ENCODE measurements at places on chromosomes 12 and 14. TPM values are rescaled to one million over a fixed set of nuclear protein-coding genes. Genes with fewer than 3 reads are reported as not detected.
A peak's percentile ranks its signal among the peaks of the same experiment; 100 is the strongest.

- no peak for DNase-seq
Observed at GRCh38 chr12:49762468-49762847, 21.1 kb downstream of the TMBIM6 start.

DNA sequence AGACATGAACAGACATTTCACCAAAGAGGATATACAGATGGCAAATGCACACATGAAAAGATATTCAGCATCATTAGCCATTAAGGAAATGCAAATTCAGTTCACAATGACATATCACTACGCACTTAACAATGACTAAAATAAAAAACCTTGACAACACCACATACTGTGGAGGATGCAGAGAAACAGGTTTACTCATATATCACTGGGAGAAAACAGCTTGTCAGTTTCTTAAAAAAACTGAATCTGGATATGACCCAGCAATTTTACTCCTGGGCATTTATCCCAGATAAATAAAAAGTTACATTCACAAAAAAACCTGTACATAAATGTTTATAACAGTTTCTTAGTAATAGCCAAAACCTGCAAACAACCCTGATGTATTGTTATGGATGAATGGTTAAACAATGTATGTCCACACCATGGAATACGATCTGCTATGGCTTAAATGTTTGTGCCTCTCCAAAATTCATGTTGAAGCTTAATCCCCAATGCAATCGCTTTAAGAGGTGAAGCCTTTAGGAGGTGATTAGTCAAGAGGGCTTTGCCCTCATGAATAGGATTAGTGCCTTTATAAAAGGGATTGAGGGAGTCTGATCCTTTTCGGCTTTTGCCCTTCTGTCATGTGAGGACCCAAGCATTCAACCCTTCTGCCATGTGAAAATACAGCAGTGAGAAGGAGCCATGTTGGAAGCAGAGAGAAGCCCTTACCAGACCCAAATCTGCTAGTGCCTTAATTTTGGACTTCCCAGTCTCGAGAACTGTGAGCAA, 36.0 kb upstream of the PPP4R3A start:
- no peak for DNase-seq

The CARMIL3 gene
- total RNA-seq: under 0.01 TPM

DNA sequence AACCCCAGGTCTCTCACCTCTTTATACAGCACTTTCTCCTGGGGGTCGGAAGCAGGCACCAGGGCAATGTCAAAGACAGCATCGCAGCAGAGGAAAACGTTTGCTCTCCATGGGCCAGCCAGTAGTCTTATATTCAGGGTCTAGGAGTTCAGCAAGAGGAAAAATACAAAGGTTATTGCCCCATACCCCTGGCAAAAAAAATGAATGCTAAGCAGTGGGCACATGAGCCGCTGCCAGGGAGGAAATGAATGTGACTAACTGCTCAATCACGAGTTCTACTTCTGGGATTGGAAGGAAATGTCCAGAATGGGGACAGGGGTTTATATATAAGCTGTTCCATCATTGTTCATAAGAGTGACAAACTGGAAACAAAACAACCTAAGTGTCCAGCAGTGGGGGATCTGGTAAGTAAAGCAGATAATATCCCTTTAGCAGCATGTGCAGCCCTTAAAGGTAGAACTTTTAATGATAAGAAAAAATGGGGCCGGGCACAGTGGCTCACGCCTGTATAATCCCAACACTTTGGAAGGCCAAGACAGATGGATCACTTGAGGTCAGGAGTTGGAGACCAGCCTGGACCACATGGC, 53.8 kb downstream of the PHETA1 start:
- peak; percentile 69 for DNase-seq

The IFI27L1 gene
- total RNA-seq: 13.0 TPM

The C2CD5 gene
- 11.7 TPM for total RNA-seq

DNA sequence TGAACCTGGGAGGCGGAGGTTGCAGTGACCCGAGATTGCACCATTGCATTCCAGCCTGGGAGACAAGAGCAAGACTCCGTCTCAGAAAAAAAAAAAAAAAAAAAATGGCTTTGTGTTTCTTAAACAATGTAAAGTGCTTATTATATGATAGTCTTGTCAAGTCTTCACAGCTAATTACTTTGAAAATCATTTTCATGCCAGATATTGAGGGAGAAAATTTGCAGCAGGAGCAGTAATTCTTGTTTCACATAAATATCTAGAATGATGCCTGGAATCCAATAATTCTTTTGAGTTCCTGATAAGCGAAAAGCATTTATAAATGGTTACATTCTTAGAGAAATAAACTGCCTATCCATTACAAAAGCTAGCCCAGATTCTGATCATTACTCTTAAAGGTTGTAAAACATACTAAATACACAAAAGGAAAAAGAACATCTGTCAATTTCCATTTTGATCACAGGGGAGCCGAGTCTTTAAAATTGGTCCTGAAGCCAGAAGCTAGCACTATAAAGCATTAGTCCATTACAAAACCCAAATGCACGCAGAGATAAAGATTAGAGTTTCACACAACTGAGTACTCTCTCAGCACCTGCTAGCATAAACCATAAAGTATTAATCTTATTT, 50.3 kb downstream of the IFT81 start:
- no peak for DNase-seq

DNA sequence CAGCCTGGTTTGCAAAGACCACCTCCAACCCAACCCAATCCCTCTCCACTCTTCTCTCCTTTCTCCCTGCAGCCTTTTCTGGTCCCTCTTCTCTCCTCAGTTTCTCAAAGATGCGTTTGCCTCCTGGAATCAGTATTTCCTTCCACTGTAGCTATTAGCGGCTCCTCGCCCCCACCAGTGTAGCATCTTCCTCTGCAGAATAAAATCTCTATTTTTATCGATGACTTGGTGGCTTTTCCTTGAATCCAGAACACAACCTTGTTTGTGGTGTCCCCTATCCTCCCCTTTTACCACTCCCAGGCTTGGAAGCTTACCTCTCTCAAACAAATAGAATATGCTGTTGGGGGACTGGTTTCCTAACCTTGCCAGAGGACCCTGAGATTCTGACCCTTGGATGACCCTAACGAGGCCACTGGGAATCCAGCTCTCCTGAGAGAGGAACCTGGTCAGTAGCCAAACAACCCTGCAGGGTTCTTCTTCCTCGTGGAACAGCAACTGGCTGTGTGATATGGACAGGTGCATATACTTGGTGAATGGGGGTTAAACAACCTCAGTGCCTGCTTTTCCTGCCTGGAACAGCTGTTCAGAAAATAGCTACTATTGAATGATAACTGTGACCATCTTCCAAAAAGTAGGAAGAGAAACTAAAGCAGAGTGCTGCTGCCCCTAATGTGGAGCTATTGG, 4.4 kb downstream of the WNT1 start:
- DNase-seq: no peak

The PMEL gene
- total RNA-seq: 0.63 TPM

- no peak for DNase-seq
Observed at GRCh38 chr14:106318700-106319099, 792.3 kb downstream of the TMEM121 start.

DNA sequence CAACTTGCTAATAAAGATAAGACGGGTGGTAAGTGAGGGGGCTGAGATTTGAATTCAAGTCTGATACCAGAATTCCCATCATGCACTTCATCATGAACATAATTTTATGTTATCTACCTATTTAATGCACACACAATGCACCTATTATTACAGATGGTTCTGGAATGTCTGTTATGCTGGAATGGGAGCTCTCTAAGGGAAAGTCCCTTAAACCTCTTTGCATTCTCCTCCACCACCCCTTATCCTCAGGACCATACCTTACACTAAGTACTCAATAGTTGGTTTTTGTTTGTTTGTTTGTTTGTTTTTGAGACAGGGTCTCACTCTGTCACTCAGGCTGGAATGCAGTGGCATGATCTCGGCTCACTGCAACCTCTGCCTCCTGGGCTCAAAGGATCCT, 7.0 kb upstream of the MSI1 start:
- DNase-seq: no peak

- no peak for DNase-seq
Observed at GRCh38 chr12:27870939-27871338, 90.9 kb upstream of the MANSC4 start.

DNA sequence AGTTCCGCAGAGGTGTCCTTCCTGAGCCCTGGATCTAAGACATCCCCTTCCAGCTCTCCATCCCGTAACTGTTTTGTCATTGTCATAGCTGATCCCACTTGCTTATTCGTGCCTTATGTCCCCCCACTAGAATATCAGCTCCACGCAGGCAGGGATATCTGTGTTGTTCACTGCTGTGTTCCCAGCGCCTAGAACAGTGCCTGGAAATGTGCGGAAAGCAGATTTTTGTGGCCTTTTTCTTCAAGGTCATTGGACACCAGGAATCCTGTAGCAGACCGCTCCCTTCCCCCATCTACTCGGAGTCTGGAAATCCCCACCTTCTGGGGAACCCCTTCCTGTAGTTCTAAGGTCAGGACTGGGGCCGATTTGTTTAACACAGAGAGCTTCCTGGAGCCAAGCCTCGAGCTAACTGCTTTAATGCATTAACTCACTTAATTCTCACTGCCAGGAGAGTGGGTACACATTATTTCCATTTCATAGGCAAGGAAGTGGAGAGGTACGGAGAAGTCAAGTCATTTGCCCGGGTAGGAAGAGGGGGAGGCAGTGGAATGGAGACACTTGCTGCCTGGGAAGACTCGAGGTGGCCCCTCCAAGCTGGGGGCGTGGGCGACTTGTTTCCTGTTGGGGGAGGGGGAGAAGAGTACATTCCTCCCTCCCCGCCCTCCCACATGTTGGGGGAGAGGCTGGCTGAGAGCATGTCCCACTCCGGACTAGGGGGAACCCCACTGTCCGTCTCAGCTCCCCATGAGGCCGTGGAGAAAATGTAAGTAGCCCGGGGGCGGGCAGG, 1.2 kb upstream of the SH2B3 start:
- DNase-seq: no peak

GRCh38 chr12:133130808-133131128, 341 bp downstream of the ZNF10 start:
- no peak for DNase-seq

The MANSC4 gene
- not detected for total RNA-seq

The CFAP251 gene
- total RNA-seq: 4.2 TPM

DNA sequence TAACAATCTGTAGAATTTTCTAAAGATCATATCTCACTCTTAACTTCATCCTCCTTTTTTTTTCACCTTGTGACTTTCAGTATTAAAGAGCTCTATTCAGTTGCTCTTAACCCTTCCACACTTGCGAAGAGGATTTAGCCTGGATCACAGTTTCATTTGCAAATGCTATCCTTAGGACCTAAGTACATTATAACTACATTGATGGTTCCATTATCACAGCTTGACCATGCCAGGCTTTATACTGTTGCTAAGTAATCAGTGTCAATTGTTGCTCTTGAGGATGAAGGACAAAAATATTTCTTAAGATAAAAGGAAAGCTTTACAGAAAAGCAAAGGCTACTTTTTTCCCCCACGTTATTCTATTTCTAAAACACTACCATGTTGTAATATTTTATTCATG, 122.2 kb downstream of the PDZRN4 start:
- DNase-seq: no peak

The CCDC91 gene
- 3.9 TPM for total RNA-seq

The RFLNA gene
- total RNA-seq: under 0.01 TPM

GRCh38 chr14:38762426-38762825, 340.6 kb downstream of the SEC23A start:
- DNase-seq: no peak

GRCh38 chr12:106276032-106276740, 26.3 kb upstream of the TCP11L2 start:
- no peak for DNase-seq

The ZFHX2 gene
- 0.13 TPM for total RNA-seq

The STK38L gene
- 51.7 TPM for total RNA-seq

The FAM181A gene
- not detected for total RNA-seq

GRCh38 chr12:15824516-15824915, 35.3 kb upstream of the EPS8 start:
- DNase-seq: no peak

- no peak for DNase-seq
Observed at GRCh38 chr12:55515696-55516095, 23.5 kb downstream of the OR6C68 start.

The RTN1 gene
- total RNA-seq: under 0.01 TPM

The NGB gene
- not detected for total RNA-seq

DNA sequence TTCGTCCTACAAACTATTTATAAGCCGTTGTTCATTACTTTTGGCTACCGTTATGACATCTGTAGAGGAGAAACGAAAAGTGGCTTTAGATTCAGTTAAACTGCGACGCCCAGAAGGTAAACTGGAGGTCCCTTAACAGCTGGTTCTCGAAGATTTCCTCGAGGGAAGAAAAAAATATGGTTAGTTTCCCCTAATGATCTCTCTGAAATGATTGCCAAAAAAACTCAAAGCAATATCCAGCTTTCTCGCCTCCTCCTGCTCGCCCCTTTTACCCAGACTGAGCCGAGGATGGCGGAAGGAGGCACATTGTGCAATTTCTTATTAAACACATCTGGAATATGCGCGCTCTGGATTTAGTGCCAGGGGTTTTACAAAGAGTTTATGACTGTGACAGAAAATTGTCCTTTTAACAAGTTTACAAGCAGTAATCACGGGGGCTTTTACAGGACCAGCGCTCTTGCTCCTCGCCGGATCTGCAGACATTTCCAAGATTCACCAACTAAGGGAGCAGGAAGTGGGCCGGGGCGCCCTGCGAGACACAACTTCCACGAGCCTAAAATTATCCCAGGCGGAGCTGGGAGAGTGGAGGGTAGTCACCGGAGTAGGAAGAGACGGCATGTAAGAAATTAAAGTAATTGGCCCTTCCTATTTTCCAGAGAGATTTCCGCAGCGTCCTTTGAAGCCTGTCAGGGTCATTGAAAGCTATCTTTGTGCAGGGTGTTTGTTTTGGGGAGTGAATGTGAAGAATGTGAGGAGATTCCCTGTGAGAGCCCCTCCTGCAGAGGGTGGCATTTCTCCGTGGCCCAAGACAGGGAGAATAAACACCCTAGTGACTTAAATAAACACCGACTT, 5.6 kb downstream of the SIX1 start:
- DNase-seq: no peak

DNA sequence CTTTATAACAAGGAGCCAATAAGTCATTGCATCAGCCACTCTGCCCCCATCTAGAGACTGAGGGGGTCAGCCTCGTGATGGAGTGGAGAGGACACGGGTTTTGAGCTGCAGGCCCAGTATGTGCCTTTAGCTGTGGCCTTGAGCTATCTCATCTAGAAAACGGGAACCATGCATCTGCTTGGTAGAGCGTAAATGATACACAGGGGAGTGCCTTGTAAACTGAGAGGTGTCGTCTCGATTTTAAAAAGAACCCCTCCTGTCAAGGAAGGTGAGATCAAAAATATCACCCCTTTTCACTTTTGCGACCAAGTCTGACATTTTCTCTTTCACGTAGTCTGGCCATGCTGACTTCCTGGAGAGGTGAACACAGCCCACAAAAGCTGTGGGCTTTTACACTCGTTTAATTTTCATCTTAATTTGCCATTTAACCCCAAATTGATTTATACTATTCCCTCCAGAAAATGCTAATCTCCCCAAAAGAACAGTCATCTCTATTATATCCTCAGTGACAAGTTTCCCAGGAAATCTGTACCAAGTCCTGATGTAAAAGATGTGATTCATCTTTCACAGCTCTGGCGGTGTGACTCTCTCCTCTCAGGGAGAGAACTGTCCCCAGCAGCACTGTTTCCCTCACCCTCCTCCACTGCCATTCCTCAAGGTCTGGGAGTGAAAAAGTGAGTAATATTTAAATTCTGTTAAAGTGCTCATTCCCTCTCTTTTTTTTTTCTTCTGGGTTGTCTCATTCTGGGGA, 30.6 kb downstream of the VCPKMT start:
- DNase-seq: no peak

Measured in dermis microvascular lymphatic vessel endothelial cell (primary cell).